ENCODE measurements at places on chromosomes 2 and 18.

DNA sequence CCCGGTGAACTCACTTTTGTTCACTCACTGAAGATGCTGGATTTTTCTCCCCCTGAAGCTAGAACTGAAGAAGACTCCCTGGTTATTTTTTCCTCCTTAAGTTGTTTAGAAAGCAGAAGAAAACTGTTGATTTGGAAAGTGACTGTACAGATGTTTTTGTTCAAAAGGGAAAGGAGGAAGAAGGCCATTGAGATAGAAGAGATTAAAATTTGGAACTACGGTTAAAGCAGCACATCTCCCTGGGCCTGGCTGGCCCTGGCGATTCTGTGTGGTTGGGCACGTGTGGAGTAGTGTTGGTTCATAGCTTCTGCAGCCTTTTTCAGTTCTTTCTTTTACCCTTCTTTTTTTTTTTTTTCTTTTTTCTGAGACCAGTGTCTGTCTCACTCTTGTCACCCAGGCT is 109.2 kb downstream of the MAP4K4 start:
- DNase-seq, result no peak

GRCh38 chr18:79680891-79681339 is 1.3 kb downstream of the CTDP1 start:
- no peak for DNase-seq

DNA sequence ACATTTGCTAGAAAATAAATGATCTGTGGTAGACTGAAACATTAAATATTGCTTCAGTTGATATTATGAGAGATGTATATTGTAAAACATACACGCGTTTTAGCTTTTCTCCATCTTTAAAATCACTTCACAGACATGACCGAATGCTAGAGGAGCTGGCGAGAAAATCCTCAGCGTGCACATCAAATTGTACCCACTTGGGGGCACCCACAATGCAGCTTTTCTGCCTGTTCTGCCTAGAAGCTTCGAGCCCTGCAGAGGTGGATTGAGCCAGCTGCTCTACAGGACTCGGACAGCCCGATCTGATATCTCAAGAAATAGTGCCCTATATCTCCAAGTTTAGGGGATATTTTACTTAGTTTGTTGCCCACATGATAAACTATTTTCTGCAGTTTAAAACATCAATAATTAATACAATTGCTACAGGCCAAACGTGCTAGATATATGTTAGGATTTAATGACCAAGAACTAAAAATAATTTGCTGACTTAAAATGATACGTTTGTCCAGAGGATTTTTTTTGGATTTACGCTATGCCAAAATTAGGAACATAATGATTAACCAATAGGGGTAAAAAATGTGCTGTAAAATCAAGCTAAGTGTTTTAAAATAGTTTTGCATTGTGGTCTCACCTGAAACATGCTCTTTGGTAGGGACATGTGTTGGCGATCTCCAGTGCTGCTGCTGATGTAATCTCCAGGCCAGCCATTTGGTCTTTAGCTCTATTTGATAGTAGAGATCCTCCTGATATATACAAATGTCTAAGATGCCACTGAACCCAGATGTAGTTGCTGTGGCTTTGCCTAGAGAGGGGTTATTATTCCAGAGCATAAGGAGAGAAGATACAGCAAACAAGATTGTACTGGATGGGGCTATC is 22.3 kb upstream of the ATP5MC3 start:
- DNase-seq, result peak; percentile 44

GRCh38 chr18:61308795-61309393 is 24.3 kb upstream of the CDH20 start:
- DNase-seq, result no peak

DNA sequence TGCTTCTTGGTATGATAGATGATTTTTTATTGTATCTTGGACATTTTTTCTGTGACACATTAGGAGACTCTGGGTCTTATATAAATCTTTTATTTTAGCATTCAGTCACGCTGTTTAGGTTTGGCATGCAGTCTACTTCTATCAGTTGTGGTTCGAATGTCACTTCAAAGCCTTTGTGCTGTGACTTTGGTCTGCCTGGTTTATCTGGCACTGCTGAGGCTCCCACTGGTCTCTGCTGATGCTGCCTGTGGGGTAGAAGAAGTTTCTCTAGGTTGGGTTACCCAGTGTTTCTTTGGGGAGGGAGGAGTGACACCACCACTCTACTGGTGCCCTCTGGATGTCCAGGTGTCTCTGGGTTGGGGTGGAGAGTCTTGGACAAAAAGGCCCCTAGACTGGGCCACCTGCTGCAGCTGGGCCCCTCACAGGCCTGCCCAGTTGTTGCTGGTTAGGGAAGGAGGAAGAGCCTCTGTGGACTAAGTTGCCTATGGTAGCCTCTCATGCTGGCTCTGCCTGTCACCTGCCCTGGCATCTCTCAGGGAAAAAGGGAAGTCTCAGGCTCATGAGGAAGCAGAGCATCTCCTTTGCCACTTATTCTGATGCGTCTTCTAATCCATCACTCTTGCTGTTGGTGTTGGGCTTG is 115.4 kb upstream of the HS6ST1 start:
- DNase-seq, result no peak

GRCh38 chr2:20595439-20596192 is 55.3 kb downstream of the HS1BP3 start:
- peak; percentile 39 for DNase-seq
